ENCODE measurements at places on chromosomes 16 and 17.

DNA sequence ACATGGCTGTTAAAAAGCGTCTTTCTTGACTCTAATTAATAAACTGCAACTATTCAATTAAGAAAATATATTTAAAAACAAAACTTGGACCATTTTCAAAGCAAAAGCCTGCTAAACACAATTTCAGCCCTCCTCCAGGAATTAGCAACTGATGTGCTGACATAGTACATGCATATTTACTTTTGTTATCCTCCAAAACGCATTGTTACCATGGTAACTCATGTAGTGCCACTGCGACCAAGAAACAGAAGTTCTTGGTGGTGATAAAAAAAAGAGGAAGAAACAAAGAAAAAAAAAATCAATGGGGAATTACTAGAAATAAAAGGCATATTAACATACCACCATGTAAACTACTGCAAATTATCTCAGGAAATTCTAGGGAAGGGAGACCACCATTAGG lies 793.4 kb upstream of the CDH8 start:
- no peak overlapping the region for H3K4me3 ChIP-seq
- H3K4me1 ChIP-seq = no peaks in the 10 kb centered on the region
- no peaks in the 10 kb centered on the region for H3K27me3 ChIP-seq
- DNase-seq = no peak

GRCh38 chr17:44352828-44353671 lies 7.9 kb downstream of the GRN start:
- H3K4me3 ChIP-seq = peak overlapping the region; percentile 43
- H3K27me3 ChIP-seq = peaks cover 12% of the 10 kb centered on the region
- no peak overlapping the region for H3K27ac ChIP-seq
- peaks cover 5% of the 10 kb centered on the region for H3K36me3 ChIP-seq
- peaks cover 14% of the 10 kb centered on the region for H3K4me1 ChIP-seq

DNA sequence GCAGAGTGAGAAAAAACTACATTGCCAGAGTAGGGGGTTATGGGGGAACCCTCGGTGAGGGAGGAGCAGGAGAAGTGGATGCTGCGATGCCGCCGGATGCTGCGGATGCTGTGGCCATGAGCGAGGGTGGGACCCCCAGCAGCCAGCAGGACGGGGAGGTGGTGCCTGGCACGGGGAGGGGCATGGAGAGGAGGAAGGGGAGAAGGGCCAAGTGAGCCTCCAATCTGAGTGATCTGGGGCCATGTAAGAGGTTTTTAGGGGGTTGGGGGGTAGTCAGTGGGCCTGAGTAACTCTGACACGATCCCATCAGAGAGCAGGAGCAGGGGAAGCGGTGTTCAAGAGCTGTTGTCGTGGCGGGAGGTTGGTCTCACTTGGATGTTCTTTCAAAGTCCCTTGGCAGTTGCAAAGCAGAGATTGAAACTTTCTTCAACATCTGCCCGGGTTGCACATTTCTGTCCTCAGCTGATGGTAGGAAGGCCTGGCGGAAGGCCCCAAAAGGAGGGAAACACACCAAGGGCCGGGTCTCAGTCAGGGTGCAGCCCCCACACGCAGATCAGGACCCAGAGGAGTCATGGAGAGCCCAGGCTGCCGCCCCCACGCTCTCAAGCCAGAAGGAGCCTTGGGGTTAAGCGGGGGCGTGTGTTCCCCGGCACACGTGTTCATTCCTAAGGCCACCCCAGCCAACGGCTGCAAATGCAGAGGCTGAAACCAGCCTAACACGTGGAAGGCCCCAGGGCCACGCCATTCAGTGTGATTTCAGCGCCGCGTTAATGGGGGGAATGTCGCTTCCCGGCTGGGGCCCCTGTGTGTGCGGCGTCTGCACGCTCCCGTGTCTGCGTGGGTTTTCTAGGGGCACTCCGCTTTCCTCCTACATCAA lies 81.7 kb downstream of the ZDHHC7 start:
- no peak for DNase-seq
- no peaks in the 10 kb centered on the region for H3K4me1 ChIP-seq
- H3K4me3 ChIP-seq = no peak overlapping the region

DNA sequence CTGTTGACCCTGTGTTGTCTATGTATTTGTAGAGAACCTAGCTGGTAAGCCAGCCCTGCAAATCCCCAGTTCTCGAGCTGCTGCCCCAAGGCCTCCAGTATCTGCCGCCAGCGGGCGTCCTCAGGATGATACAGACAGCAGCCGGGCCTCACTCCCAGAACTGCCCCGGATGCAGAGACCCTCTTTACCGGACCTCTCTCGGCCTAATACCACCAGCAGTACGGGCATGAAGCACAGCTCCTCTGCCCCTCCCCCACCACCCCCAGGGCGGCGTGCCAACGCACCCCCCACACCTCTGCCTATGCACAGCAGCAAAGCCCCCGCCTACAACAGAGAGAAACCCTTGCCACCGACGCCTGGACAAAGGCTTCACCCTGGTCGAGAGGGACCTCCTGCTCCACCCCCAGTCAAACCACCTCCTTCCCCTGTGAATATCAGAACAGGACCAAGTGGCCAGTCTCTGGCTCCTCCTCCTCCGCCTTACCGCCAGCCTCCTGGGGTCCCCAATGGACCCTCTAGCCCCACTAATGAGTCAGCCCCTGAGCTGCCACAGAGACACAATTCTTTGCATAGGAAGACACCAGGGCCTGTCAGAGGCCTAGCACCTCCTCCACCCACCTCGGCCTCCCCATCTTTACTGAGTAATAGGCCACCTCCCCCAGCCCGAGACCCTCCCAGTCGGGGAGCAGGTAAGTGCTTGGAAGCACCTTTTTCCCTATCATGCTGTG lies 23.1 kb upstream of the CDC6 start:
- no peaks in the 10 kb centered on the region for H3K27me3 ChIP-seq
- H3K27ac ChIP-seq = no peak overlapping the region
- no peaks in the 10 kb centered on the region for H3K4me1 ChIP-seq
- H3K36me3 ChIP-seq = peaks cover 18% of the 10 kb centered on the region

DNA sequence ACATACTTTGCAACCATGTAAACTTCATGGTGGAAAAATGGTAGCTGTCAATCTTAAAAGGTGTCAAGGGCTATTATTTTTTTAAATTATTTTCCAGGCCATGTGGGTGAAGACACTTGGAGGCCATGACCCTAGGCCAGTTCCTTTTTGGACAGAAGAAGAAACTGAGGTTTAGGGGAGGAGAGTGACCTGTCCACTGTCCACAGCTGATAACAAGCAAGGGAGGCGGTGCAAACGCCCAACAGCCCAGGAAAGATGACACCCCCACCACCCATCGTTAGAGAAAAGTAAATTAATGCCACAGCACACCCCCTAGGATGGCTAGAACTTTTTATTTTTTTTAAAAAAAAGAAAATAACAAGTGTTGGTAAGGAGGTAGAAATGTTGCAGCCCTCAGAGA lies 19.2 kb downstream of the ENPP7 start:
- DNase-seq = no peak
- H3K4me1 ChIP-seq = peaks cover 5% of the 10 kb centered on the region
- H3K27me3 ChIP-seq = peaks cover 59% of the 10 kb centered on the region
- no peak overlapping the region for H3K4me3 ChIP-seq
- no peak overlapping the region for H3K27ac ChIP-seq

- no peak for DNase-seq
- peaks cover 24% of the 10 kb centered on the region for H3K36me3 ChIP-seq
- H3K27ac ChIP-seq = peak overlapping the region; percentile 16
- no peak overlapping the region for H3K4me3 ChIP-seq
- H3K27me3 ChIP-seq = no peaks in the 10 kb centered on the region
These were observed 6.5 kb upstream of the QRICH2 start for GRCh38 chr17:76314392-76315227.

- H3K4me3 ChIP-seq = no peak overlapping the region
- H3K27me3 ChIP-seq = no peaks in the 10 kb centered on the region
- H3K36me3 ChIP-seq = peaks cover 19% of the 10 kb centered on the region
- peak; percentile 63 for DNase-seq
- H3K4me1 ChIP-seq = peaks cover 19% of the 10 kb centered on the region
- peak overlapping the region; percentile 61 for H3K27ac ChIP-seq
These were observed 82.3 kb downstream of the SDR42E1 start for GRCh38 chr16:81928975-81929374.

- H3K4me3 ChIP-seq = peak overlapping the region; percentile 28
- no peak for DNase-seq
- H3K27me3 ChIP-seq = peaks cover 90% of the 10 kb centered on the region
- peak overlapping the region; percentile 68 for H3K27ac ChIP-seq
- H3K4me1 ChIP-seq = peaks cover 21% of the 10 kb centered on the region
- peaks cover 4% of the 10 kb centered on the region for H3K36me3 ChIP-seq
These were observed 3.3 kb downstream of the PRAC1 start for GRCh38 chr17:48718761-48719641.

- peaks cover 35% of the 10 kb centered on the region for H3K36me3 ChIP-seq
- H3K4me1 ChIP-seq = peaks cover 39% of the 10 kb centered on the region
- H3K4me3 ChIP-seq = peak overlapping the region; percentile 98
- H3K27ac ChIP-seq = peak overlapping the region; percentile 100
- no peaks in the 10 kb centered on the region for H3K27me3 ChIP-seq
These were observed 596 bp upstream of the PFN1 start for GRCh38 chr17:4948931-4949320.

- peaks cover 5% of the 10 kb centered on the region for H3K4me1 ChIP-seq
- peaks cover 17% of the 10 kb centered on the region for H3K27me3 ChIP-seq
- peaks cover 21% of the 10 kb centered on the region for H3K36me3 ChIP-seq
- DNase-seq = no peak
- no peak overlapping the region for H3K27ac ChIP-seq
These were observed 5.2 kb upstream of the TMEM235 start for GRCh38 chr17:78226055-78226758.

DNA sequence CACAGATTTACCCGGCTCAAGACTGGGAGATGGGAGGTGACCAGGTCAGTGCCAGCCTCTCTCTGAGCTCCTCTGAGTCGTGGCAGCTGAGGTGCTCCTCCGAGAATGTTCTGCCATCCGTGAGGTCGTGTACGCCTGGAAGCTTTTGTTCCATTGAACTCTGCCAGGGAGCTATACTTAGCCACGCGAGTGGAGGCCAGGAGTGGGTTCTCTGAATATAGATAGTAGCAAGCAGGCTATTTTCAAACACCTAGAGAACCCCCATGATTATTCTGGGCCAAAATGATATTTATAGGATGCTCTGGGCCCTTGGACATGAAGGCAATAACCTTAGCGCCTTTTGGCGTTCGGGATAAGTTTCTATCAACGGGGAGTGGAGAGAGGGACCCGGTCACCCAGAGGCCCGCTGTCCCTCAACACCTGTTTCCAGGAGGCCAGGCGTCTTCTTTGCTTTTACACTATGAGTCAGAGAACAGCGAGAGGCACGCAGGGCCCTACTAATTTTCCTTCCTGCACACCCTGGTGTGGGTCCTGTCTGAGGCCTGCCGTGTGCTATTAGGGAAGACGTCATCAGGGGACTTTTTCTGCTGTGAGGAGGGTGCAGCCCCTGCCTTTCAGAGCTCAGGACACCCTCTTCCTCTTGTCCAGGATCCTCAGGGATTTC lies 11.0 kb upstream of the MVD start:
- no peaks in the 10 kb centered on the region for H3K27me3 ChIP-seq
- H3K4me3 ChIP-seq = no peak overlapping the region
- no peak overlapping the region for H3K27ac ChIP-seq
- no peaks in the 10 kb centered on the region for H3K4me1 ChIP-seq
- H3K36me3 ChIP-seq = no peaks in the 10 kb centered on the region
- DNase-seq = no peak

GRCh38 chr16:58506241-58507194 lies 6.6 kb downstream of the NDRG4 start:
- H3K27ac ChIP-seq = no peak overlapping the region
- peaks cover 2% of the 10 kb centered on the region for H3K4me1 ChIP-seq
- H3K36me3 ChIP-seq = no peaks in the 10 kb centered on the region
- peaks cover 2% of the 10 kb centered on the region for H3K27me3 ChIP-seq
- no peak overlapping the region for H3K4me3 ChIP-seq
- DNase-seq = no peak

GRCh38 chr16:56228476-56228875 lies 37.2 kb downstream of the GNAO1 start:
- H3K4me1 ChIP-seq = peaks cover 29% of the 10 kb centered on the region
- no peak for DNase-seq
- H3K4me3 ChIP-seq = no peak overlapping the region

GRCh38 chr17:37092701-37093100 lies 143.9 kb downstream of the AATF start:
- H3K27ac ChIP-seq = no peak overlapping the region
- H3K36me3 ChIP-seq = peaks cover 13% of the 10 kb centered on the region
- no peaks in the 10 kb centered on the region for H3K27me3 ChIP-seq
- H3K4me1 ChIP-seq = peaks cover 55% of the 10 kb centered on the region
- no peak overlapping the region for H3K4me3 ChIP-seq

DNA sequence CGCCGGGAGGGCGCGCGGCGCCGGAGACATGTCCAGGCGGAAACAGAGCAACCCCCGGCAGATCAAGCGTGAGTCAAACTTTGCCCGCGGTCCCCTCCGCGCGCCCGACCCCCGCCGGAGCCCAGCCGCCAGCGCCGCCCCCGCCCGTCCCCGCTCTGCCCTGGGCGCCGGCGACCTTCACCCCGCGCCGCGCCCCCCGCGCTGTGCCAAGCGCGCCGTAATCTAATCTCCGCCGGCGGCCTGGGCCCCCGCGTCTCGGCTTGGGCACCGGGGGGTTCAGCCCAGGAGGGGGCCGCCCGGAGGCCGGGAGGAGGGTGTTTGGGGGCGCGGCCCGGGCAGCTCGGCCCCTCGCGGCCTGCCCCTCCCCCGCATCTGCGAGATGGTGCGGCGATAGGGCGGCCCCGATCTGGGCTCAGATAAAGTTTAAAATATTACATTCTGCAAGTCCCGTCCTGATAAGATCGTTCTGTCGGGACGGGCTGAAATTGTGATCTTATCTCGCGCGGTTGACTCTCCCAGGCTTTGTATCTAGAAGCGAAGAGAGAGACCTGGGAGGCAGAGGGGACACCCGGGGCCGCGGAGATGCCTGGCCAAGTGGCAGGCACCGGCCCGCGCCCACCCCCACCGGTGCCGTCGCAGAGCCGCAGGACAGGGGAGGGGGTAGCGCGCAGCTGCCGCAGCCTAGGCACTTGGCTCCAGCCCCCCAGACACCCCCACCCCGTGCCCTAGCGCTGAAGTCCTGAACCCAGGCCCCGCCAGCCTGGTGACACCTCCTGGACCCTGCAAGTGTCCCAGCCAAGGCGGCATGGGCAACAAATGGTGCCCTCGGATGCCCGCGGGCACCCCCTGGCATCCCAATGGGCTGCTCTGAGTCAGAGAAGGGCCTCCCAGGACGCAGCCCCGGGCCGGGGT lies 787 bp downstream of the ZFPM1 start:
- H3K27me3 ChIP-seq = no peaks in the 10 kb centered on the region
- H3K4me3 ChIP-seq = peak overlapping the region; percentile 84
- peak overlapping the region; percentile 91 for H3K27ac ChIP-seq

GRCh38 chr17:78133971-78134898 lies 3.7 kb downstream of the TMC8 start:
- H3K36me3 ChIP-seq = peaks cover 58% of the 10 kb centered on the region
- peaks cover 76% of the 10 kb centered on the region for H3K4me1 ChIP-seq
- H3K4me3 ChIP-seq = peak overlapping the region; percentile 72
- no peaks in the 10 kb centered on the region for H3K27me3 ChIP-seq

DNA sequence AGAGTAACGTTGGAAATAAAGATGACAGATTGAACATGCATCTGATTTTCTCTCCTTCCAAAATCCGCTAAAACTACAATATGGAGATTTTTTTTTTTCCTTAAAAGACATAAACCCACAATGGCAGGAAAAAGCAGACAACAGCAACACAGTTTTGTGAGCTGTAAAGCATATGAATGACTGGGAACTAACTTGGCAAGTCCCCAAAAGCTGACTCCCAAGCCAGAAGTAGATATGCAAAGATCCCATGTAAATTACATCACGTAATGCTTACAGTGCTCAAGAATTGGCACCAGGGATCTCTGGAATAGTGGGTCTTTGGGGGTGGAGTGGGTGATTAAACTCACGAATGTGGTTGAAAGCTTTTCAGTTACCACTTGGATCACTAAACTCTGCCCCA lies 106.6 kb downstream of the ELAC2 start:
- DNase-seq = no peak
- H3K27ac ChIP-seq = no peak overlapping the region
- no peaks in the 10 kb centered on the region for H3K4me1 ChIP-seq
- H3K36me3 ChIP-seq = no peaks in the 10 kb centered on the region
- H3K4me3 ChIP-seq = no peak overlapping the region

GRCh38 chr16:78127130-78127529 lies 27.7 kb downstream of the WWOX start:
- no peaks in the 10 kb centered on the region for H3K27me3 ChIP-seq
- DNase-seq = no peak
- H3K36me3 ChIP-seq = peaks cover 16% of the 10 kb centered on the region
- H3K4me1 ChIP-seq = peaks cover 11% of the 10 kb centered on the region

All from activated CD8-positive, alpha-beta memory T cell treated with anti-CD3 and anti-CD28 coated beads, Interleukin-2, amount 10 ng/mL, durations not matched to agents 7 days and 5 days (primary cell).